Fibroblast of gingiva (primary cell): ENCODE measurements at places on chromosomes 11 and 22.
A peak's percentile ranks its signal among the peaks of the same experiment; 100 is the strongest.

DNA sequence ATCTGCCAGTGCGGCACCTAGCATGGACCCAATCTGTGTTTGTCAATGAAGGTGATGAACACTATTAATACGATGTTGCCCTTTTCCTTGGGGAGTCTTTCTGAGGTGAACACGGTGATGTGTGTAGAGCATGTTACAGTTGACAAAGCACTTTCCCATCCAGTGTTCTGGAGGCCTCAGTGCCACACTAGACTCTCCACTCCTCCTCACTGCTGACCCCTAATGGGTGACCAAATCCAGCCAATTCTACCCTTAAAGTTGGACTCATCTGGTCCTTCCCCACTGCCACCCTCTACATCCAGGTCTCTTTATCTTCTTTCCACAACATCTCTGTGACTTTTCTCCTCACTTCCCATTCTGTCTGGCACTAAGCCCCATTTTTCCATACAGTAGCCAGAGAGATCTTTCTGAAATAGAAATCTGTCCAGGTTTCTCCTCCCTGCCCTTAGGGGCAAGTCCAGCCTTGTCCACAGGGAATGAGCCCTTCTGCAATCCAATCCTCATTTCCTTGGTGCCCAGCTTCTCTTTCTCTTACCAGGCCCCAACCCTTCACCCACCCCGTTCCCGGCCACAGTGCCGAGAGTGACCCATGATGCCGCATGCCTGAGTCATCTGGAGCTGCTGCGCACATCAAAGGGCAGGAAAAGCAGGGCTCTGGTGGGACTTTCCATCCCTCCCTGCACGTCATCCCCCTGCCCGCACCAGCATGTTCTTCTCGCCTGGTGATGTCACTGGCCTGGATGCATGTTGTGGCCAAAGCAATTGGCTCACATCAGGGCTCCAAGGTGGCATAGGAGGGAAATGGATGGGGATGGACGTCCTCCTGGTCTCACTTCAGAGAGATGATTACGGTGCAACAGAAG, 64.2 kb downstream of the RASSF10 start:
- DNase-seq: no peak

GRCh38 chr22:49962012-49962750, 1.6 kb downstream of the PIM3 start:
- DNase-seq: peak; percentile 94

DNA sequence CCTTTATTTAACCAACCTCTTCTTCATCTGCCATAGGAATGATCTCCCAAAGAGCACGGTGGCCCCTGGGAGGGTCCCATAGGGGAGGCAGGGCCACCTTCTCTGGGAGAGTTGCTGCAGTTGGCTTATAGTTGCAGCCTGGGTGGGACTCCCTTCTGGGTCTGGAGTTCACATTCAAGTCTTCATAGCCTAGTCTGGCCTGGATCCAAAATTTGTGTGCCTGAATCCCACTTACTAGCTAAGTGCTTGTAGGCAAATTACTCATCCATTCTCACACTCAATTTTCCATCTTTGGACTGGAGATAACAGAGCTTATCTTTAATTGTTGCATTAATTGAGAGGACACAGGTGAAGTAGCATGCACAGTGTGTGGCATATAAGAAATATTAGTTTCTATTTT, 163.6 kb downstream of the GRIK4 start:
- no peak for DNase-seq

DNA sequence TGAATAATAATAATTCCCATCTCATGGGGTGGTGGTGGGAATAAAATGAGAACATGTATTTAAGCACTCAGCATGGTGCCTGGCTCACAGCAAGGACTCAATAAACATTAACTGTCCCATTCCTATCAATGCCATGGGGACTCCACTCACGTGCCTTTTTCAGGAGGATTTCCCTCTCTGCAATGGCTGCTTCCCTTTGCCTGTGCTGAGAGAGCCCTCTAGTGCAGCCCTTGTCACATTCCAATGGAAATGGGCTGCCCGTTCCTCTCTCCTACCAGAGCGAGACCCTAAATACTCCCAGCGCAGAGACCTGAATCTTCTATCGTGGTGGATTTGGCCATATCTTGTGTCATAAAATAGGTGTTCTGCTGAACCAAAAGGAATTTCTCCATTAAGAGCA, 621.5 kb upstream of the B3GAT1 start:
- DNase-seq: no peak

DNA sequence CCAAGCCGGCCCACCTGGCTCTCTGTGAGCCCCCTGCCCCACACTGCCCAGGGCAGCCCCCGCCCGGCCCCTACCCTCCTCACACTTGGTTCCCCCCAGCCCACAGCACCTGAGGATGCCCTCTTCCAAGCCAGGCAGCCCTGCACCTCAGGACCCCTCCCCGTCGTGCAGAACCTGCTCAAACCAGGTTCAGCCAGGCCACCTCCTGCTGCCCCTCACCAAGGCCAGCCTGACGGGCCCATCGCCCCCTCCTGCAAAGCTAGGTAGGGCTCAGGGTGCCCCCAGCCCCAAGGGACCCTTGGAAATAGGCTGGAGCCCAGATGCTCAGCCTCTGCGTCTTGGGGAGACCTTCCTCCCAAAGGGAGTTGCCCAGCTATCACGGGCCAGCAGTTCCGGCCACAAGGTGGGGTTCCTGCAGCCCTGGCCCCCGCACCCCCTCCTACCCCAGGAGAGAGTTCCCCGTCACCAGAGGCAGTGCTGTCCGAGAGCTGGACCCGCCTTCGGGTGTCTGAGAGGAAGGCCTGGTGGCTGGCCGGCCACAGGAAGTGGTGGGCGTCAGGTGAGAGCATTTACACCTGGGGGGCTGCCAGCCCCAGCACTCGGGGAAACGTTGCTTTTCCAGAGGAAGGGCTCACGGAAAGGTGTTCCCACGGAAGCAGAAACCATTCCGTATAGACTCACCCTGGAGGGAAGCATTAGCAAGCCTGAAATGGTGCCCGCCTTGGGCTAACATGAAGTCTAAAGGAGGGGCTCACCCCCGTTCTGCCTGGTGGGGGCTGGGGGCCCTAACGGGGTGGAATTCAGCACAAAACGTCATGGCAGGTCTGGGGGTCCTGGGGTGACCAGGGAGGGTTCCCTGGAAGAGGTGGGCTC, 3.2 kb upstream of the SYT8 start:
- no peak for DNase-seq

DNA sequence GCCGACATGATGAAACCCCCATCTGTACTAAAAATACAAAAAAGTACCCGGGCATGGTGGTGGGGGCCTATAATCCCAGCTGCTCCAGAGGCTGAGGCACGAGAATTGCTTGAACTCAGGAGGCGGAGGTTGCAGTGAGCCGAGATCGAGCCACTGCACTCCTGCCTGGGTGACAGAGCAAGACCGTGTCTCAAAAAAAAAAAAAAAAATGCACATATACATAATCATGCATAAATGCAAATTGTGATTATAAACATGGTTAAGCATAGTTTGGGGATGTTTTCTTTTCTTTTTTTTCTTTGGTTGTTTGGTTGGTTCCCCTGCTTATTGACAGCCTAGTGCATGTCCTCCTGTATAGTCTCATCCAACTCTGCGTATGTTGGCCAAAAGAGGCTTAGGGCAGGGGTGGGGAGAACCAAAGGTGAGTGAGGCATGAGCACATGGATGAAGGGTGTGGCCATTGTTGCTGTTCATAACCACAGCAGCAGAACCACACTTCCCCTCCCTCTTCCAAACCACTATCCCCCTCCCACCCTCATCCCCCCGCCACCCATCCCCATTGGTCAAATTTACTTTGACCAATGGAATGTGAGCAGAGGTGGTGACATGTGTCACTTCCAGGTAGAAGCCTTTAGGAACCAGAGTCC, 6.9 kb upstream of the VPS37C start:
- DNase-seq: no peak

DNA sequence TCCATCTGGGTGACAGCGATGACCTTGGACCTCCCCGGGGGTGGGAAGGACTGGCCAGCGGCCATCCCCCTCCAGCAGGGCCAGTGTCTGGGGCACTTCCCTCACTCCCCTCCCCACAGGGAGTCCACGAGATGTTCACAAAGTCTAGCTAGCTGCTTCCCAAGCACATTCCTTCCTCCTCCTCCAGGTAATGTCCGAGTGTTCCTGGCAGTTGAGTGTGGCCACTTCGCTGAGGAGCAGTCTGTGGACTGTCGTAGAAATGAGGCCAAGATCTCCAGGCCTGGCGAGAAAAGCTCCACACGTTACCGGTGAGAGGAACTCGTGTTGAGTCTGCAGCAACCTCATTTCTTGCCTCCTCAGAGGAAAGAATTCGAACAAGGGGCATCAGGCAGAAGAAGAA, 425.5 kb downstream of the BRD1 start:
- DNase-seq: no peak

DNA sequence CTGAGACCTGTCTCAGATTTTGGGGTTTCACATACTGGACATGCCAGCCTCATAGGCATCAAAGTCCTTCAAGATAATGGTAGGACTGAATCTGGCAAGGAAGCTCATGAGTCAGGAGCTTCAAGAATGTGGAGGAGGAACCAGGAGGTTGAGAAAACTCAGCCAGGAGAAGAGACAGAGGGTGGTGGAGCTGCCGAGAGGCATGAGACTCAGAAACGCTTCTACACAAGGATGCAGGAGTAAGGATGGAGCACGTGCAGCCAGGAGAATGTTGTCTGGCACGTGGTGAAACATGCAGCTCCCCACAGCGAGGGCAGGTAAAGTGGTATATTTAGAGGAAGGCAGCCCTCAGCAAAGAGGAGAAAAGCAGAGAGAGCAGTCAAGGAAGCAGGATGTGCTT, 148.7 kb upstream of the ISX start:
- DNase-seq: no peak

DNA sequence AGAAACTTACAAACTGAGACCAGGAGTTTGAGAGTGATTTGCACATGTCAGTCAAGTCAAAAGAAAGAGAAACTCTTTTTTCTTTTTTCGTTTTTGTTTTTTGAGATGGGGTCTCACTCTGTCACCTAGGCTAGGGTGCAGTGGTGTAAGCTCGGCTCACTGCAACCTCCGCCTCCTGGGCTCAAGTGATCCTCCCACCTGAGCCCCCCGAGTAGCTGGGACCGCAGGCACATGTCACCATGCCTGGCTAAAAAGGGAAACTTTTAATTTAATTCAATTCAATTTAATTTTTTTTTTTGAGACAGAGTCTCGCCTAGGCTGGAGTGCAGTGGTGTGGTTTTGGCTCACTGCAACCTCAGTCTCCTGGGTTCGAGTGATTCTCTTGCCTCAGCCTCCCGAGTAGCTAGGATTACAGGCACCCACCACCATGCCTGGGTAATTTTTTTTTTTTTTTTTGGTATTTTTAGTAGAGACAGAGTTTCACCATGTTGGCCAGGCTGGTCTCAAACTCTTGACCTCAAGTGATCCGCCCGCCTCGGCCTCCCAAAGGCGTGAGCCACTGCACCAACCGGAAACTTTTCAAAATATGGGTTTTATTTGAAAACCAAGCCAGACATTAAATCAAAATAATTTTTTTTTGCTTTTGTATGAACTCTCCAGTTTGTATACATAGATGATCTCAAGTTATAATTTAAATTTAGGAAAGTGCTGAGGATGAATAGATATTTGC, 9.9 kb downstream of the UCP3 start:
- no peak for DNase-seq

GRCh38 chr22:22928666-22929380, 41.2 kb downstream of the IGLL5 start:
- DNase-seq: no peak

DNA sequence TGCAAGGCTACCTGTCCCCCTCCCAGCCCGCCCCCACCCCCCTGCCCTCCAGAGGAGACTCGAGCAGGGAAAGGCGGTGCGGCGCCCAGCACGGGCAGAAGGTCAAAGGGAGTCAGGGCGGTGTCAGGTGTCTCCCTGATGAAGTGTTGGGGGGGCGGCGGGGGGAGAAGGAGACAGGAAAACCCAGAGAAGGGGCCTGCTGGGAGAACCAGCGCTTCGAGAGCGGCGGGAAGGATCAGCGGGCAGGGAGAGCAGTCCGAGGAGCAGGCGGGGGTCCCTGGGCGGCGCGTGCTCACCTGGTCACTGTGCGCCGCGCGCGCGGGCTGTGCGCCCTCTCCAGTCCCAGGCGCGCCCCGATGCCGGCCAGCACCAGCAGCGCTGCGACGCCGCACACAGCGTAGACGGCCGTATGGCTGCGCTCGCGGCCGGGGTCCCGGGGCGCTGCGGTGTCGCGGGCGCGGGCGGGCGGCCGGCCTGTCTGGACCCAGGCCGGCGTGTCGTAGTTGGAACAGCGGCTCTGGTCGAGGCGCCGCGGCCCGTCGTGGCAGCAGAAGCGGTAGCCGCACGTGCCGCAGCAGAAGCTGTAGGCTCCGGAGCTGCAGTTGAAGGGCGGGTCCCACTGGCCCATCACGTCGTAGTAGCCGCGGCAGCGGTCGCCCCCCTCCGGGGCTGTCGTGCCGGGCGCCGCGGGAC, 886 bp downstream of the SHISA8 start:
- DNase-seq: no peak

- DNase-seq: no peak
Observed at GRCh38 chr11:117535850-117536411, 208.3 kb downstream of the CEP164 start.

GRCh38 chr11:19099093-19099492, 17.9 kb upstream of the ZDHHC13 start:
- DNase-seq: no peak

GRCh38 chr11:41301023-41301422, 158.4 kb downstream of the LRRC4C start:
- DNase-seq: no peak

GRCh38 chr11:66275984-66276612, 1.9 kb upstream of the CNIH2 start:
- no peak for DNase-seq

DNA sequence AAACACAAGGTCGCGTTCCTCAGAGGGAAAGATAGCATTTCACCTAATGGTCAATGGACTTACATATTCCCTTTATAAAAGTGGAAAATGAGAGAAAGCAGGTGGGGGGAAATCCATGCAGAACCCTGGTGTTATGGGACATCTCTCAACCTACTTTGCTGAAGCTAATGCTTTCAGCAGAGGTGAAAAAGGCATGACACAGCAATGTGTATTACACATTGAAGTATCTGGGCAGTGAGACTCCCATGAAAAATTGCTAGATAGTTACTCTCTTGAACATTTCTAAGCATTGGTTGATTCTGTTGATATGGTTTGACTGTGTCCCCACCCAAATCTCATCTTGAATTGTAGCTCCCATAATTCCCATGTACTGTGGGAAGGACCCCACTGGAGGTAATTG, 60.0 kb upstream of the PICALM start:
- no peak for DNase-seq

GRCh38 chr22:47388331-47388730, 625.9 kb downstream of the TBC1D22A start:
- no peak for DNase-seq

GRCh38 chr11:58625826-58626460, 3.5 kb downstream of the CNTF start:
- DNase-seq: peak; percentile 14
